MCF 10A (cell line): ENCODE measurements at places on chromosomes 1 and 21. TPM values are rescaled to one million over a fixed set of nuclear protein-coding genes. Genes with fewer than 3 reads are reported as not detected.

GRCh38 chr1:40662151-40662550 is 3.3 kb downstream of the RIMS3 start:
- no peak overlapping the region for H3K4me3 ChIP-seq
- H3K27me3 ChIP-seq, result no peaks in the 10 kb centered on the region
- no peak overlapping the region for H3K27ac ChIP-seq
- peaks cover 18% of the 10 kb centered on the region for H3K4me1 ChIP-seq

DNA sequence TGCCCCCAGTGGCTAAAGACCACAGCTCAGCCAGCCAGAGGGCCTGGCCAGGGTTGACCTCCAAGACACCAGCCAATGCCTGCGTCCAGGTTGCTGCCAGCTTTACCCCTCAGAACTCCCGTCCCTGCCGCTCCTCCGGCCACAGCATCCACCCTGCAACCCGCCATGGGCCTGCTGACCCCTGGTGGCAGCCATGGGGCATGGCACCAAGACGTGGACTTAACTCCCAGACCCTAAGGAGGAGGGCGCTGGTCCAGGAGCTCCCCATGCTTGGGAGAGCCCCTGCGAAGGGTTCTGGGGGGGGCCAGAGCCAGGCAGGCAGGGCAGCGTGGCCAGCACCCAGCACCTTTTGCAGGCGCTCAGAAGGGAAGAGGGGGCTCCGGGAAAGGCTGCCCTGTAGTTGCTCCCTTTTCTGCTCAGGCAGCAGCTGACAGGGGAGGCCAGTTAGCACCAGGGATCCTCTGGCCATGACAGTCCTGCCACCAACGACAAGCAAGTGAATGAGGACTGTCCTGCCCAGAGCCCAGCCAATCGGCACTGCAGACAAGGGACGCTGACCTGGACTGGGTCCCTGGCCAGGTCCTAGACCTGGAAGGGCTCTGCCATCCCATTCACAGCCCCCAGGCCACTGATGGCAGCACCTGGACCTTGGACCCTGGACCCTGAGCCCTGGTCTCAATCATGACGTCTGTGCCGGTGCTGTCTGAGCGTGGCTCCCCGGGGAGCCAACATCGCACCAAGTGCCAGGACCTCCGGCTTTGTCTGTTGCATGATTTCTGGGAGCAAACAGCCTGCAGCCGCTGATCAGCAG is 246.2 kb downstream of the NPHP4 start:
- peak; percentile 75 for DNase-seq
- no peak overlapping the region for H3K27ac ChIP-seq
- peaks cover 18% of the 10 kb centered on the region for H3K27me3 ChIP-seq
- H3K4me1 ChIP-seq, result peaks cover 6% of the 10 kb centered on the region
- H3K36me3 ChIP-seq, result no peaks in the 10 kb centered on the region

DNA sequence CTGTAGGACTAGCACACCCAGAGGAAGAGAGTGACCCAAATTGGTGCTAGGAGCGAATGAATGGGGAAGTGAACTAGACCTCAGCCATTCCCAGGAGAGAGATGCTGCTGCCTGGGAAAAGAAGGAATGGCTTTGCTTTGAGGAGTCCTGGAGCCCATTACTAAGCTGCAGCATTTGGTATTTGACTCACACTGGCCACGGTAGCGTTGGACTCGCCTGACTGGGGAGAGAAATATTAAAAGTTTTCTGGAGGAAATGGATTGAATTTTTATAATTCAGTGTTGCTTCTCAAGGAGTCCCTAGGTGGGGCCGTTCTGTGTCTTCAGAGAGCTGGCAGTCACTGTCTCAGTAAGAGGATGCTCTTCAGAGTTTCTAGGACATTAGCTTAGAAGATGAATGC is 40.2 kb downstream of the PIK3CD start:
- no peak overlapping the region for H3K27ac ChIP-seq
- H3K36me3 ChIP-seq, result no peaks in the 10 kb centered on the region
- no peaks in the 10 kb centered on the region for H3K27me3 ChIP-seq
- peaks cover 10% of the 10 kb centered on the region for H3K4me1 ChIP-seq
- H3K4me3 ChIP-seq, result no peak overlapping the region

Gene SLC30A1
- 87.0 and 94.1 TPM in 2 replicates for total RNA-seq

- H3K27me3 ChIP-seq, result no peaks in the 10 kb centered on the region
- H3K36me3 ChIP-seq, result no peaks in the 10 kb centered on the region
- DNase-seq, result peak; percentile 76
- peaks cover 11% of the 10 kb centered on the region for H3K4me1 ChIP-seq
These were observed 51.7 kb upstream of the ACADM start for GRCh38 chr1:75672528-75673393.

Gene PATJ
- total RNA-seq, result 28.7 and 30.6 TPM in 2 replicates

Gene LRIF1
- 8.5 and 9.5 TPM in 2 replicates for total RNA-seq

Gene SPRR2E
- not detected in 2 replicates for total RNA-seq

- no peak overlapping the region for H3K27ac ChIP-seq
- H3K36me3 ChIP-seq, result no peaks in the 10 kb centered on the region
- H3K27me3 ChIP-seq, result peaks cover 14% of the 10 kb centered on the region
These were observed 58.5 kb upstream of the KLHDC7A start for GRCh38 chr1:18422076-18422777.

DNA sequence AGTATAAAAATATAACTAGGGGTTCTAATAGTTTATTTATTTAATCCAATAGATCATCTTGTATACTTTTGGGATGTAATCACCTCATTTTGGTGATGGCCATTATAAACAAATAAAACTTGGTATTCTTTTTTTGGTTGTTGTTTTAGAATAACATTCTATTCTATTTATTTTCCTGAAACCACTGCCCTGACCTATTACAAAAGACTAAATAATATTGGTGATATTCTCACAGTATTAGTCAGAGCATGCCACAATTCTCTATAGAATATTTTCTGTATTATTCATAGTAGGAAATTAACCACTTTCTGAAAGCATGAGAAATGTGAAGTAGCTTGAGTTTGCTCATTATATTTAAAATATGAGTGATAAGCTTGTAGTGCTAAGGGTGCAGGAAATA is 54.1 kb upstream of the LRRC7 start:
- no peaks in the 10 kb centered on the region for H3K36me3 ChIP-seq
- H3K4me1 ChIP-seq, result no peaks in the 10 kb centered on the region
- no peak for DNase-seq
- H3K27me3 ChIP-seq, result no peaks in the 10 kb centered on the region
- no peak overlapping the region for H3K4me3 ChIP-seq
- H3K27ac ChIP-seq, result no peak overlapping the region

GRCh38 chr1:75964760-75965408 is 32.7 kb upstream of the ASB17 start:
- no peak overlapping the region for H3K4me3 ChIP-seq
- peak overlapping the region; percentile 78 for H3K27ac ChIP-seq
- no peaks in the 10 kb centered on the region for H3K36me3 ChIP-seq
- DNase-seq, result no peak
- H3K27me3 ChIP-seq, result no peaks in the 10 kb centered on the region
- peaks cover 28% of the 10 kb centered on the region for H3K4me1 ChIP-seq

DNA sequence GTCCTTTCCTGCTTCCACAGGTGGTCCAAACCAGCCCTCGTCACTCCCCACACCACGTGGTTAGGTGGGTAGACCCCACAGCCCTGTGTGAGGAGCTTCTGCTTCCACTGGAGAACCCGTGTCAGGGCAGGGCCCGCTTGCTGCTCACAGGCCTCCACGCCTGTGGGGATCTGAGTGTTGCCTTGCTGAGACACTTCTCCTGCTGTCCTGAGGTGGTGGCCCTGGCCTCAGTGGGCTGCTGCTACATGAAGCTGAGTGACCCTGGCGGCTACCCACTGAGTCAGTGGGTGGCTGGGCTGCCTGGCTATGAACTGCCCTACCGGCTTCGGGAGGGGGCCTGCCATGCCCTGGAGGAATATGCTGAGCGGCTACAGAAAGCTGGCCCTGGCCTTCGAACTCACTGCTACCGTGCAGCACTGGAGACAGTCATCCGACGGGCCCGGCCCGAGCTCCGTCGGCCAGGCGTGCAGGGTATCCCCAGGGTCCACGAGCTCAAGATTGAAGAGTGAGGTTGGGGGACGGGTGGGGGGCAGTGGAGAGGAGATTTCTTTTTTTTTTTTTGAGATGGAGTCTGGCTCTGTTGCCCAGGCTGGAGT is 5.5 kb upstream of the ISG20L2 start:
- DNase-seq, result no peak
- peaks cover 16% of the 10 kb centered on the region for H3K4me1 ChIP-seq
- H3K27me3 ChIP-seq, result no peaks in the 10 kb centered on the region
- peaks cover 56% of the 10 kb centered on the region for H3K36me3 ChIP-seq
- peak overlapping the region; percentile 66 for H3K27ac ChIP-seq

DNA sequence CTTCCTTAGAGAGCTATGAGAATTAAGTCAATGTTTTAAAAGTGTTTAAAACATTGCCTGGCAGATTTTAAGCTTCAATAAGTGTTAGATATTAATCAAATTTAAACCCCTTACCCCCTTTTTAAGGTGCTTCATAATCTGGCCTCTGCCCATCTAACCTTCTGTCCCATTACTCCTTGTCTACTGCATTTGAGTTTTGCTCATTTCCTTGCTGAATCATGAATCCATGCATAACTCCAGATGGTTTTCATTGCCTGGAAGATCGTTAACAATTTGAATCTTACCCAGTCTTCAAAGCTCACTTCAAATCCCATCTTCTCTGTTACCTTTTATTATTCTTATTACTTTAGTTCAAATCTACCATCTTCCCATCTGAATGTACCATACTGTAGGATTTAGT is 4.6 kb downstream of the HJV start:
- no peak overlapping the region for H3K4me3 ChIP-seq
- peaks cover 14% of the 10 kb centered on the region for H3K4me1 ChIP-seq
- no peak overlapping the region for H3K27ac ChIP-seq
- H3K27me3 ChIP-seq, result peaks cover 23% of the 10 kb centered on the region
- H3K36me3 ChIP-seq, result no peaks in the 10 kb centered on the region

Gene IVL
- 0.33 and 0.56 TPM in 2 replicates for total RNA-seq

Gene COP1
- total RNA-seq, result 41.6 and 47.0 TPM in 2 replicates

GRCh38 chr1:108142773-108143394 is 57.3 kb downstream of the SLC25A24 start:
- H3K36me3 ChIP-seq, result peaks cover 43% of the 10 kb centered on the region
- DNase-seq, result peak; percentile 66
- peak overlapping the region; percentile 60 for H3K4me3 ChIP-seq

Gene ANXA9
- 0.37 and 0.61 TPM in 2 replicates for total RNA-seq

- H3K4me3 ChIP-seq, result no peak overlapping the region
- H3K4me1 ChIP-seq, result no peaks in the 10 kb centered on the region
- peaks cover 18% of the 10 kb centered on the region for H3K27me3 ChIP-seq
- H3K27ac ChIP-seq, result no peak overlapping the region
- no peak for DNase-seq
- H3K36me3 ChIP-seq, result no peaks in the 10 kb centered on the region
These were observed 72.0 kb upstream of the ATF3 start for GRCh38 chr1:212536586-212536985.

DNA sequence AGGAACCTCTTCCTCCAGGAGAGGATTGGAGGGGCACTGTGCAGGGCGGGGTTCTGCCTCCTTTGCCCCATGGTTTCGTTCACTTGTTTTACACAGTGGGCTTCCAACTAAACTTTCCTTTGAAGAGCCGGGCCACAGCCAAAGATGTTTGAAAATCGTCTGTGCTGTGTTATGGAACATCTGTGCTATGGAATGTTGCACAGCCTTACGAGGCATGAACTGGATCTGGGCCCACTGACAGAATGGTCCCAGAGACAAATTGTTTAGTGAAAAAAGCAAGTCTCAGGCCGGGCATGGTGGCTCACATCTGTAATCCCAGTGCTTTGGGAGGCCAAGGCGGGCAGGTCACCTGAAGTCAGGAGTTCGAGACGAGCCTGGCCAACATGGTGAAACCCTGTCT is 12.6 kb upstream of the MEF2D start:
- H3K27me3 ChIP-seq, result no peaks in the 10 kb centered on the region
- H3K4me3 ChIP-seq, result no peak overlapping the region
- no peak overlapping the region for H3K27ac ChIP-seq
- H3K36me3 ChIP-seq, result peaks cover 7% of the 10 kb centered on the region

- no peak for DNase-seq
- H3K27ac ChIP-seq, result no peak overlapping the region
- no peak overlapping the region for H3K4me3 ChIP-seq
- peaks cover 10% of the 10 kb centered on the region for H3K4me1 ChIP-seq
- H3K36me3 ChIP-seq, result peaks cover 17% of the 10 kb centered on the region
These were observed 47.8 kb downstream of the SELENOF start for GRCh38 chr1:86865973-86866637.

GRCh38 chr1:232630047-232630893 is at the start of gene SIPA1L2:
TSS of gene SIPA1L2 (minus strand) at chr1:232630133. CDS start at chr1:232515339, 114,794 bp downstream.
- peak within 1 kb of the TSS; percentile 97 for H3K4me3 ChIP-seq
- H3K27me3 ChIP-seq, result no peaks in the 10 kb centered on the region
- peak; percentile 97 for DNase-seq
- peak within 1 kb of the TSS; percentile 76 for H3K27ac ChIP-seq

GRCh38 chr21:35537604-35538003 is 488.5 kb upstream of the RUNX1 start:
- no peak overlapping the region for H3K4me3 ChIP-seq
- no peaks in the 10 kb centered on the region for H3K4me1 ChIP-seq
- no peak overlapping the region for H3K27ac ChIP-seq
- no peaks in the 10 kb centered on the region for H3K36me3 ChIP-seq
- H3K27me3 ChIP-seq, result no peaks in the 10 kb centered on the region

Gene PPFIA4
- total RNA-seq, result 0.16 and 0.49 TPM in 2 replicates

Gene DDAH1
- 4.3 and 7.9 TPM in 2 replicates for total RNA-seq

- H3K27ac ChIP-seq, result peak within 1 kb of the TSS; percentile 57
- peak within 1 kb of the TSS; percentile 77 for H3K4me3 ChIP-seq
- no peaks in the 10 kb centered on the region for H3K27me3 ChIP-seq
- peak; percentile 25 for DNase-seq
These were observed at the start of gene KCNK2 for GRCh38 chr1:215082532-215083382. TSS of gene KCNK2 (plus strand) at chr1:215082737. CDS start at chr1:215083386, 649 bp downstream.

DNA sequence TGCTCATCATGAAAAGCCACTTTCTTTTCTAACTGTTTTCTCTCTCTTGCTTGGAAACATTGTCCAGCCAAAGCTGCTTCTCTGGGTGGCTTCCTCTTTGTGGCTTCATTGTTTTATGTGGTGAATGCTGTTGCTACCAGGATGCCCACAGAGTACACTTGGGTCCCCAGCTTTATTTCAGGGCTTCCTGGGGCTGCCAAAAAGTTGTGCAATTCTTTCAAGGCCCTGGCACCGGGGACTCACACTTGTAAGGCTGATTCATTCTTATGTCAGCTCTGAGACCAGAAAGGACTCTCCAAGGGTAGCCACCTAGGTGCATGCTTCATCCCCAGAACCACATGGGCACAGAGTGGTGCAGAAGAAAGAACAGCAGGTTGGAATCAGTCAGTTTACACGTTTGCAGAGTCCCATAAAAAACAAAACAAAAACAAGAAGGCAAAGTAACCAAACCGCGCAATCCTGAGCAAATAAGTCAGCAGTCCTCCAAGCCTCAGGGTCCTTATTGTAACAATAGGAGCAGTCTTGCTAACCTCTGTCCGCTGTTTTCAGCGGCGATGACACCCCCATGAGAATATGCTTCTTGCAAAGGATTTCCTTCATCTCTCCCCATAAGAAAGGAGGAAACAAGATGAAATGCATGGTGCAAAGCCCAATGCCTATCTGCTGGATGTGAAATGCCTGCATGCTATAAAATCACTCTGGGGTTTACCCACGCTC is 89.9 kb upstream of the SSX2IP start:
- H3K36me3 ChIP-seq, result no peaks in the 10 kb centered on the region
- peak; percentile 89 for DNase-seq
- no peaks in the 10 kb centered on the region for H3K27me3 ChIP-seq
- H3K27ac ChIP-seq, result no peak overlapping the region
- no peak overlapping the region for H3K4me3 ChIP-seq
- H3K4me1 ChIP-seq, result peaks cover 16% of the 10 kb centered on the region

- no peak overlapping the region for H3K4me3 ChIP-seq
- peaks cover 13% of the 10 kb centered on the region for H3K4me1 ChIP-seq
- H3K27ac ChIP-seq, result no peak overlapping the region
- H3K36me3 ChIP-seq, result no peaks in the 10 kb centered on the region
These were observed 158.5 kb downstream of the DNM3 start for GRCh38 chr1:171999756-172000155.
